Activated B cell treated with CpG ODN at 0.5 μM for 24 hours (primary cell): ENCODE measurements at places on chromosomes 2 and 18. TPM values are rescaled to one million over a fixed set of nuclear protein-coding genes. Genes with fewer than 3 reads are reported as not detected.

C1QL2 gene
- not detected in 2 replicates for total RNA-seq

INHBB gene
- total RNA-seq = not detected in 2 replicates

C2orf81 gene
- total RNA-seq = 3.9 and 5.5 TPM in 2 replicates

TBR1 gene
- 0.02 and 0.07 TPM in 2 replicates for total RNA-seq

IHH gene
- total RNA-seq = 0.10 TPM in 1 of 2 replicates, not detected in the other

ASPRV1 gene
- total RNA-seq = 0.47 and 0.56 TPM in 2 replicates

ANKRD30BL gene
- not detected in 2 replicates for total RNA-seq

SLC25A52 gene
- not detected in 2 replicates for total RNA-seq

MSH6 gene
- total RNA-seq = 40.6 and 42.1 TPM in 2 replicates

GALR1 gene
- total RNA-seq = not detected in 2 replicates
